CD4-positive, alpha-beta T cell treated with Interleukin-17A for 1 hour (primary cell): ENCODE measurements at places on chromosomes 3 and 15.

- no peak for DNase-seq
Observed at GRCh38 chr3:133474817-133475216, 75.0 kb downstream of the BFSP2 start.

DNA sequence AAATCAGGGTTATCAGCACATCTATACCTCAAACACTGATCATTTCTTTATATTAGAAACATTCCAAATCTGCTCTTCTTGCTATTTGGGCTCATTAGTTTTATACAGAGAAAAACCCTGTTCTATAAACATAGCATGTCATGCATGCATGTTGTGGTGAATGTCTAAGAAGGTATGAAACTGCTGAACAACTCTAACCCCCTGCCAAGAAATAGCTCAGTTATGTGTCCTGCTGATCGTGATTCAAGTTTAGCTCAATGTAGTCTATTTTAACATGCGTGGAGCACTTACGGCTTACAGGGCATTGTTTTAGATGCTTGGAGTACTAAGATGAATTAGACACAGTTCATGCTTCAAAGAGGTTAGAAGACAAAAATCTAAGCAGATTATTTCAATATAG, 35.8 kb downstream of the MYH15 start:
- no peak for DNase-seq

- no peak for DNase-seq
Observed at GRCh38 chr3:193470710-193471109, 84.0 kb downstream of the ATP13A4 start.

GRCh38 chr15:99651023-99651807, 82.0 kb downstream of the LYSMD4 start:
- no peak for DNase-seq

GRCh38 chr3:9666704-9667445, 17.6 kb downstream of the MTMR14 start:
- DNase-seq: no peak

GRCh38 chr3:35522450-35522849, 116.9 kb upstream of the ARPP21 start:
- DNase-seq: no peak

DNA sequence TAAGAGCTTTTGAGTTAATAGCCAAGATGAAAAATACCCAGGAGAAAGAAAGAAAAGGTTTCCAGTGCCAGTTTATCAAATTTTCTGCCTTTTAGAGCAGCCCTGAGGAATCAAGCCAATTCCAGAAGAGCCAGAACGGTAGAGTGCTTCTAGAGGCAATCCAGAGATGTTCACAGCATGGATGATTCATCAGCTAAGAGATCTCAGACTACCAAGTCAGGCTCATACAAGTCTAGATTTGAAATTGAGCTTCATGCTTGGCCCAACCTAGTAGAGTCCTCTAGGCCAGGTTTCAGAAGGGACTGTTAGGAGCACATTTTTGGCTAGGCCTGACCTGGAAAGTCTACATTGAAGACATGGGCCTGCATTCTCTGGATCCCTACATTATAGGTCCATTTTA, 15.5 kb downstream of the WDR48 start:
- no peak for DNase-seq

DNA sequence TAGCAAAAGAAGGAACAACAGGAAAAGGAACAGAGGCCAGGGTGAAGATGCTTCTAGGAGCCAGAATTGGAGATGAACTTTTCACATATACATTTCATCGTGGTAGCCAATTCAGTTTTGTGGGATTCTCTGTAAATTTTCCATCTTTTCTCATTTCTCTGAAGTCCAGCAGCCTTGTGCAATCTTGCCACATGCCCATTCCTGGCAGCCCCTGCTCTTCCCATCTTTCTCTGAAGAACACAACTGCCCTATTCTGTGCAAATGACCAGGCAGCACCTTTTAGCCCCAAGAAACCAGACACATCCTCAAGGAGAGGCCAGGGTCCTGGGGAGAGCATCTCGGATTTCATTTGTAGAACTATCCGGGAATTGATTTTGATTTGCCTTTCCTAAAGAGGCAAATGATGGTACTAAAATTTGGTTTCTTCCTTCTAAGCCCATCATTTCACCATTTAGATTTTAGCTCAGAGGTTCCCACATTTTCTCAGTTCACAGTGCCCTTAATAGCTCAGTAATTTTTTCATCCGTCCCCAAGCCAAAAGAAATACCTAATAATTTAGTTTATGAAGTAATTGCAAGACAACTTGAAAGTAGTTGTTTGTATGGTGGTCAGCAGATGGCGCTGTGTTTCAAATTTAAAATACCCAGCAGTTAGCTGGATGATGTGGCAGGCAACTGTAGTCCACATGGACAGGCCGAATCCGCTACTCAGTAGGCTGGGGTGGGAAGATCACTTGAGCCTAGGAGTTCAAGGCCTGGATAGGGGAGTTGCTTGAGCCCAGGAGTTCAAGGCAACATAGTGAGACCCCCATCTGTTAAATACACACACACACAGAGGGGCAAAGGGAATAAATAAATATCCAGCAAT, 61.3 kb upstream of the ACKR4 start:
- peak; percentile 57 for DNase-seq

DNA sequence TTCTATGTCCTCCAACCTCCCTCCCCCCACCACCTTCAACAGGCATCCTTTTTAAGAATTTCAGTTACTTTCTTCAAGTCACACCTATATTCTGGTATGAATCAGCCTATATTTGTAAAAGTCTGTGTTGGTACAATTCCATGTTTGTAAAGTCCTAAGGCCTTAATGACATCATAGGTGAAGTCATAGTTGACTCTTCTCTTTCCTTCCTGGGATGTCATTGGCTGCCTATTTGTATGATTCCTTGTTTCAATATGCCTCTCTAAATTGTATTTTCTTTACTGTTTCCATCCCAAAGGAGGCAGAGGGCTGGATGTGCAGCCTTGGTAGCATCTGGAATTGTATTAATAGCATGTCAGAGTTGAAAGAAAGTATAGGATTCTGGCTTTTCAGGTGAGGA, 56.5 kb downstream of the ADAMTSL3 start:
- DNase-seq: no peak

- no peak for DNase-seq
Observed at GRCh38 chr3:52537726-52538421, 1.5 kb downstream of the UQCC5 start.

GRCh38 chr15:88021601-88022000, 234.9 kb downstream of the NTRK3 start:
- DNase-seq: no peak
